ENCODE measurements at places on chromosomes 2 and 18. TPM values are rescaled to one million over a fixed set of nuclear protein-coding genes. Genes with fewer than 3 reads are reported as not detected.

The ING5 gene
- total RNA-seq = 14.5 TPM

The CD207 gene
- 0.14 TPM for total RNA-seq

The CFAP65 gene
- total RNA-seq = 0.26 TPM

The ALK gene
- total RNA-seq = 0.26 TPM

The TMEM198 gene
- 1.4 TPM for total RNA-seq

The G6PC2 gene
- total RNA-seq = not detected

The ANO7 gene
- total RNA-seq = 0.72 TPM

The MOCOS gene
- 3.3 TPM for total RNA-seq

The QPCT gene
- total RNA-seq = 21.6 TPM

The CRYBA2 gene
- total RNA-seq = not detected

The TLX2 gene
- total RNA-seq = 1.7 TPM

The MLPH gene
- 12.9 TPM for total RNA-seq

The FAM237A gene
- total RNA-seq = not detected

DNA sequence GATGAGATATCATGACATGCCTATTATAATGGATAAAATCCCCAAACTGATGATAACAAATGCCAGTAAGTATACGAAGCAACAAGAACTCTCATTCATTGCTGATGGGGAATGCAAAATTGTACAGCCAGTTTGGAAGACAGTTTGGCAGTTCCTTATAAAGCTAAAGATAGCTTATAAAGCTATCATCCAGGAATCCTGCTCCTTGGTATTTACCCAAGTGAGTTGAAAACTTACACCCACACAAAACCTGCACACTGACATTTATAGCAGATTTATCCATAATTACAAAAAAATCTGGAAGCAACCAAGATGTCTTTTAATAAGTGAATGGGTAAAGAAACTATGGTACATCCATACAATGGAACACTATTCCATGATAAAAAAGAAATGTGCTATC, 59.5 kb upstream of the FAM124B start:
- no peak for DNase-seq

DNA sequence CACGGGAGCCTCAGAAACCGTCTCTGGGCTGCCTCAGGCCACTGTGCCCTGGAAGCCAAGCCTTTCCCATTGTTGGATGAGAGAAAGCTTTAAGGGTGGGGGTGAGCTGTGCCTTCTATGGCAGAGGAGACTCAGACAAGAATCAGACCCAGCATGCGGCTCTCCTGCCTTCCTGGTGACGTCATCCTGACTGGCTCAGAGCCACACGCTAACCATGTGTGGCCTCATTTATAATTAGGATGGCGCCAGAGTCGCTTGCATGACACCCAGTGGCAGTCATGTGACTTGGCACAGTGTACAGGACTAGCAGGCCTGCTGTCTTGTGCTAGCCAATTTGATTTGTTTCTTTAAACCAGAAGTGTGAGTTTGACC, 99.1 kb downstream of the SH3BP4 start:
- DNase-seq = peak; percentile 93

DNA sequence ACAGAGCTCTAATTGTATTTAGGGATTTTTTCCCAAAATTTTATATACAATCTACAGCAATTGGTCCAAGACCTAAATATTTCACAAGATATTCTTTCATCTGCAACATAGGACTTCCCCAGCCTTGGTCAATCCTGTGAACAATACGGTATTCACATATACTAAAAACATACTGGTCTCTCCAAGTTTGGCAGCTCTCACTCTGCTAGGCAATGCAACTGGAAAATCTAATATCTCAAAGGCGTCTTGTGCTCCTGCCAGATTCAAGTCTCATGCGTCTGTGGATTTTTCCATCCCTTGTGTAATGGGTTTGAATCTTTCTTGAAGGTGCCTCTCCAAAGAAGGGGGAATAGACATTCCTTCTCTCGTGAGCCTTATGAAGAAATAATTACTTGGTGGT, 27.4 kb upstream of the MBOAT2 start:
- DNase-seq = no peak

DNA sequence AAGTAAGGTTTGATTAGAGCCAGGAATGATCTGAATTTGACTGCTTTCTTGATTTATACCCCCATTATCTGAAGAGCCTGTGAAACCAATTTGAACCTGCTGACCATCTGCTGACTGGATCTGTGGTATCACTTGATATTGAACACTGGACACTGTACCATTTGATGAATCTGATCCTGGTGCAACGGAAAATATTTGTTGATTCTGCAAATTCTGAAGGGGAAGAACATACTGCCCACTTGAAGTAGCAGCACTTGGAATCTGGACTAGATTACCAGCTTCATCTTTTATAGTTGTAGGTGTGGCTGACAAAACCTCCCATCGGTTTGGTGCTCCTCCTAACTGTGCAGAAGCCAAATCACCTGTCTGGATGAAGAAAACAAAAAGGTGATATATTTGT, 9.3 kb downstream of the SP3 start:
- DNase-seq = no peak

DNA sequence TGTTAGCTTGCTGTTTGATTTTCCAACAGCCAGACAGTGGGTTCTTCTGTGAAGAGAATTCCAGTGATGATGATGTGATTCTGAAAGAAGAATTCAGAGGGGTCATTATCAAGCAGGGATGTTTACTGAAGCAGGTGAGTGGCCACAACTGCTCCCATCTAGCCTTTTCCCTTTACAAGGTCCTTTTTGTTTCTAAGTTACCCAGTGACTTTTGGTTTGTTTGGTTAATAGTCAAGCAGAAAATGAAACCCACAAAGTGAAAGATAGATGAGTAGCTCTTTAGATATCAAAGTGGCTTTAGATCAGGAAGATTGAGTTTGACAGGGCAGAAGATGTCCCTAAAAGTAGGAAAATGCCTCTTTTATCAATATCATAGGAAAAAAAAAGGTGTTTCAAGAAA, 23.3 kb downstream of the PLEK start:
- no peak for DNase-seq

DNA sequence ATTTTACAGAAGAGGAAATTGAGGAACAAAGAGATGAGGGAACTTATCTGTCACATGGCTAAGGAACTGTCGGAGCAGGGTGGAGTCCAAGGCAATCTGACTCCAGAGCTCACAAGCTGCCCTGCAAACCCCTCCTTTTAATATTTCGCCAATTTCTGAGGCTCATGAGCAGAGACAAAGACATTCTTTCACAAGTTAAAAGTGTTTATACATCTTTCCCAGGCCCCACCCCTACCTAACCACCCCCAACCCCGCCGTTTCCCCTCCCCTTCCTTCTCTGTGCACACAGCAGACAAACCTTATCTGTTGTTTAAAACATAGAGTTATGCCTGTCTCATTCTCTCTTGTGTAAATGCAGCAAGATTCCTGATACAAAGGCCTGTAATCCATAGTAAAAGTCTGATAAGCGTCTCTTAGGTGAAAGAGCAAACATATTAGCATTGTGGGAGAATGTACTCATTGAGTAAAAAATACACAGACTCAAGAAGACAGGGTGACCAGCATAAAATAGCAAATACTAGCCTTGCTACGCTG, 44.3 kb downstream of the EPHA4 start:
- no peak for DNase-seq

DNA sequence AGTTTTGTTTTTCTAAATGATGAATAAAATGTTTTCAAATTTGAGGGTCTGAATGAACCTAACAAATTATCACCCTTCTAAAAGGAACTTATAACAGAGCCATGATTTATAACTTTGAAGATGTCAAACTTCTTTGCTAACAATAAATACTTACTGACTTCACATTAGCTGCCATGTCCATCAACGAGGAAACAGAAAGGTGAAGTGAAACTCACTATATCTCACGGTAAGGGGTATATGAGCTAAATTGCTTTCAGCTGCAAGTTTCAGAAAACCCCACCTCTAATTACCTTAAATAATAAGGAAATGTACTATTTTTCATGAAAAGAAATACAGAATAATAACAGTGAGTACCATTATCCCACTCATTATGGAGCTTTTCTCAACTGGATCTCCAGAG, 350.8 kb upstream of the NT5C1B start:
- DNase-seq = no peak

DNA sequence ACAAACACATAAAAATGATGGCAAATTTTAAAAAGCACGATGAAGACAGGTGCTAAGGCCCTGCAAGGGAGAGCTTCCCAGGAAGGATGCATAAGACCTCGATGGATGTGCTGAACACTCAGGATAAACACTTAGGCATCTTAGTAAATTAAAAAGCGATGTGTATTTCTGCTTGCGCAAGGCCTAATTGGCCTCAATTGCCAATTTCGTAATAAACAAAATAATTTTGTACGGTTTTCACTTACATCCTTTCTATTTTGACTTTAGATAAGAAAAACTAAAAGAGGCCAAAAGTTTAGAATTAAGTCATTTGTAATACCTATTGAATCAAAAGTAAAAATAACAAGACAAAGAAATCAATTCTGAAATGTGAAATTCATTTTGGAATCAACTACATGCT, 189.1 kb downstream of the TCF4 start:
- no peak for DNase-seq

DNA sequence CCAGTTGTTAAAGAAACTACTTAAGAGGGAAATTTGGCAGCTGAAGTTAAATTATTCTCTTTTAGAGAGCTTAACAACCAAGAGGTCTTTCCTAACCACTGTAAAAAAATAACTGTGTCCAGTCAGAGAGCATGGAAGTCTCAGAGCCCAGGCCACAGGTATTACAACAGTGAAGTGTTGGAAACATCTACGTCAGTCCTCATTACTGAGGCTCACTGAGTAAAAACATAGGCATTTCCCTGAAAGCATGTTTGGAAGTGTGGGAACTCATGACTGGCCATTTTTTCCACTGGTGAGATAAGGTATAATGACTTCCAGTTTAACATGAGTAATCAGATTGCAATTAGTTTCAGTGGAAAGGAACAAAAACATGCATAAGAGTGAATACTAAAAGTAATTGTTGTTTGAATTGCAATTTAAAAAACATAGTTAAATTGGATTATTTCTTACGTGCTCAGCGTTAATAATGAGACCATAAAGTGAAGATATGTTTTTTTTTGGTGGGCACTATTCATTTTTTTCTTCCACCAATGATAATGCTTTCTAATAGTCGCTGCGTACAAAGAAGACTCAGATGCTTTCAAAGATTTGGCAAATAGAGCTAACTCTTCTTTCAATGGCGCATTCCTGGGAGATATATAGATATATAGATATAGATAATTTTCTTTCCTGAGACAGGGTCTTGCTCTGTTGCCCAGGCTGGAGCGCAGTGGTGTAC, 60.8 kb downstream of the EFEMP1 start:
- DNase-seq = peak; percentile 99

- DNase-seq = no peak
Measured at GRCh38 chr2:190579058-190579410, 44.5 kb upstream of the NEMP2 start.

GRCh38 chr18:69755856-69756496, 191.7 kb downstream of the CD226 start:
- no peak for DNase-seq

All from A172 (cell line).